Ureter (tissue), 1 donor: ENCODE measurements at places on chromosomes 7 and 10. TPM values are rescaled to one million over a fixed set of nuclear protein-coding genes. Genes with fewer than 3 reads are reported as not detected.

The TMEM213 gene
- total RNA-seq, result not detected

The THSD7A gene
- total RNA-seq, result 21.6 TPM

The MSMB gene
- not detected for total RNA-seq

GRCh38 chr7:102260856-102261255 lies 25.8 kb upstream of the SH2B2 start:
- DNase-seq, result no peak

- peak; percentile 39 for DNase-seq
These were observed 54.9 kb upstream of the ELN start for GRCh38 chr7:73973091-73973490.

DNA sequence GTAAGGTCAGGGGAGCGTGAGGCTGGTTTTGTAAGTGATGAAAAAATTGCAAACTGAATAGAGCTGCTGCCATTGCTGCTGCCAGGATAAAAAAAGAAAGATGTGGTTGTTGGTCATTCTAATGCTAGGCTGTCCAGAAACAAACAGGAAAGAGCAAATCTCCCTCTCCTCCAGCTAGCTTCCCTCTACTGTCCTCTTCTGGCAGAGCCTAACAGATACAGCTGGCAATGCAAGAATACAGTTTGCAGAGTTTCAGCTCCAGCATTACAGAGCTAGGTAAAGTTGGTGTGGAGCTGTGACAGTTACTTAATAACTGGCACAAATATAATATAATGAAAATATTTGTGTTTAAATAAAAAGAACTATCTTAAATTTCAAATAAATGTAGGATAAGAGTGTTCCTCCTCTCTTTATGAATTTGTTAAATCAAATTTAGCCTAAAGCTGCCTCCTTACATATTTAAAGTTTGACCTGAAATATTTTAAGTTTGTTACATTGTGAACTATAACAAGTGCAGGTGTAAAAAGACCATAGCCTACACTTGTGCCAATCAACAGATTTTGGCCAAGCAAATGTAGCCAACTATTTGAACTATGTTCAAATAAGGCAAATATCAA lies 407.7 kb downstream of the SH2D4B start:
- no peak for DNase-seq

DNA sequence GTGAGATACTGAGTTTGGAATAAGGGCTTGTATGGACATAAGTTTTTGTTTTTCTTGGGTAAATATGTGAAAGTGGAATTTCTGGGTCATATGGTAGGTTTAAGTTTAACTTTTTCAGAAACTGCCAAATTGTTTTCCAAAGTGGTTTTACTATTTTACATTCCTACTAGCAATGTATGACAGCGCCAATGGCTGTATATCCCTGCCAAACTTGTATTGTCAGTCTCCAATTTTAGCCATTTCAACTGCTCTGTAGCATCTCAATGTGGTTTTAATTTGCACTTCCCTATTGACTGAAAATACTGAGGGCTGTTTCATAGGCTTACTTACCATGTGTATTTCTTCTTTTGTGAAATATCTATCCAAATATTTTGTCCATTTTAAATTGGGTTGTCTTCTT lies 90.5 kb upstream of the ZNF32 start:
- DNase-seq, result no peak

DNA sequence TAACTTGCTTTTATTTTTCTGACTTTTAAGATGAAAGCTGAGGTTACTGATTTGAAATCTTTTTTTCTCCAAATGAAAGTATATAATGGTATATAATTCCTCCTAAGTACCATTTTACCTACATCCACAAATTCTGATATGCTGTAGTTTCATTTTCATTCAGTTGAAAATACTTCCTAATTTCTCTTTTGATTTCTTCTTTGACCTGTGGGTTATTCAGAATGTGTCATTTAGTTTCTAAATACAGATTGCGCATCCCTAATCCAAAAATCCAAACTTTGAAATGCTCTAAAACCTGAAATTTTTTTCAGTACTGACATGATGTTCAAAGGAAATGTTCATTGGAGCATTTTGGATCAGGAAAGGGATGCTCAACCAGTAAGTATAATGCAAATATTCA lies 168.7 kb downstream of the CELF2 start:
- DNase-seq, result no peak

GRCh38 chr7:111159426-111159825 lies 68.5 kb downstream of the LRRN3 start:
- no peak for DNase-seq

DNA sequence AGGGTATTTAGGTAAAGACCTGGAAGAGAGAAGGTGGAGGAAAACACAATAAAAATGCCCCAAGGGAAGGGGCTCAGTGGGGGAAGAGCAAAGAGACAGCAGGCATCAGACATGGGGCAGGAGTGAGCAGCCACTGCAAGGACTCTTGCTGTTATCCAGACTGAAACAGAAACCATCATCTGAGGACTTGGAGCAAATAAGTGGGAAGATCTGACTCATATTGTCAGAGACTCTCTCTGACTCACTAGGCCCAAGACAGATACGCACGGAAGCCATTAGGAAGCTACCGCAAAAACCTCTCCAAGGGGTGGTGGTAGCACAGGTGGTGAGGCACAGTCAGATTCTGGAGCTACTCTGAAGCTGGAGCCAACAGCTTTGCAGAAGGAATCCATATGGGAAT lies 110.7 kb downstream of the RNF32 start:
- no peak for DNase-seq

DNA sequence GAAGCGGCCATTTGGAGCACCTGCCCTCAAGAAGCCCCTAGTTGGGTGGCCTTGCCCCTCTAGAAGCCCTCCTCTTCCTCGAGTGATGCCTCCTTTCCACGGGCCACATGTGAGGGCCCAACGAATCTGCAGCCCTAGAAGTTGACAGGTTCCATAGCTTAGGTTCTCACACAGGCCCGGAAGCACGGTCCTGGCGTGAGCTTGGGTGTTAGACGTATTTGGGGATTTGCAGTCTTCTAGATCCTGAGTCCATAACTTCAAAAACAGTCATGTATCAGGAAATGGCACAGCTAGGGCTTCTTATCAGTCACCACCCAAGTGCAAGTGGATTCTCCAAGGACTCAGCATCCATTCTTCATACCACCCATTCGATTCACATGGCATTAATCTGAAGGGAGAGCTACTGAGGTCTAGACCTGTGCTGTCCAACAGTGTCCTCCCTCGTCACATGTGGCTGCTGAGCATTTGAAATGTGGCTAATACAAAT lies 477 bp upstream of the FBXW4 start:
- no peak for DNase-seq

DNA sequence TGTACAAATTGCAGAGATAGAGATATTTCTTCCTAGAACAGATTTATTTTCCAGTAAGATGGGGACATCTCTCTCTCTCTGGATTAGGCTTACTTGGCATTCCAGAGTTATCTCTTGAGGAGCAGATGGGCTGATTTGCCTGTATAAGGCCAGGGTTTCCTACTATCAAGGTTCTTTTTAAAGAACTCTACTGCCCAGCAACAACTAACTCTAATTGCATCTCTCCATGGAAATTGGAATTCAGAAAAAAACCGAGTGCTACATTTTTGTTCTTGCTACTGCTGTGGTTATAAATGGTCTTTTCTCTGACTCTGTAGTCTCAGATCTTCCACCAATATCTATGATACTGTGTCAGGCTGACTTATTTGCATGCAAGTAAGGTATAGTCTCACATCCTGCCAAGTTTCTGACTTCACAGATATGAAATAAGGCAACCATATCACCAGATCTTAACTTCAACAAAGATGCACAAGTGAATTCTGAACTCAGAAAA lies 161.1 kb downstream of the CRPPA start:
- no peak for DNase-seq

DNA sequence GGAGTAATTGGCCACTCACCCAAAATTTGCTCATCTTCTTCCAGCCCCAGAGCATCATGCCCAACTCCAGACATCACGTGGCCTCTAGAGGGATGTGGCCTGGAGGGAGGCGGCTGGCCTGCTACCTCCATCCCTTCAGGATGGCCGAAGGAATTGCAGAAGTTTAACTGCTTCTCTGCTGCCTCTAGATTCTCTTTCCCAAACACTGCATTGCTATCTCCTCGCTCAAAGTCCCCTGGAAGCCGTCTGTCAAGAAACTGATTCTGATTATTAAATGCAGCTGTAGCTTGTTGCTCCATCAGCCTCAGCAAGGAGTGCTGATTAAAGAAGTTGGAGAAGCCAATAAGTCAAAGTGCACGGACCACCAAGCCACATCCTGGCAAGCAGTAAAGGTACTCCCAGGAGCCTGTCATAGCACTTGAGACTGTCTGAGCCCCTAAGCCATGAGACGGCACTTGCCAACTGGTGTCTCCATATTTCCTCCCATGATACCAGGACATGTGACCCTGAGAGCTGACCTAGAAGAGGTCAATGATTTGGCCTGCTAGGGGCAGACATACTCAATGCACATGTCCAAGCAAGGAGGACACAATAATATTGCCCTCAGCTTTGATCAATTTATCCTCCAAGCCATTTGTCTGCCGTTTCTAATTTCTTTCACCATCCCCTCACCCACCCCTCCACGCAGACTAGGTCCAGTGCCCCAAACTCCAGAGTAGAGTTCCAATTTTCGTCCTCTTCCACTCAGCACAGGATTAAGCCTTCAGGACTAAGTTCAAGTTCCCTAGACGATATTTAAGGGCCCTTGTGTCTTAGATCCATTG lies 84.2 kb downstream of the TBXAS1 start:
- no peak for DNase-seq

- no peak for DNase-seq
These were observed 130.2 kb downstream of the KAT6B start for GRCh38 chr10:74956555-74957111.
